Femur (tissue), 1 donor: ENCODE measurements at places on chromosomes 2 and 18.

- no peak for DNase-seq
Measured at GRCh38 chr2:67651565-67651964, 254.4 kb downstream of the ETAA1 start.

DNA sequence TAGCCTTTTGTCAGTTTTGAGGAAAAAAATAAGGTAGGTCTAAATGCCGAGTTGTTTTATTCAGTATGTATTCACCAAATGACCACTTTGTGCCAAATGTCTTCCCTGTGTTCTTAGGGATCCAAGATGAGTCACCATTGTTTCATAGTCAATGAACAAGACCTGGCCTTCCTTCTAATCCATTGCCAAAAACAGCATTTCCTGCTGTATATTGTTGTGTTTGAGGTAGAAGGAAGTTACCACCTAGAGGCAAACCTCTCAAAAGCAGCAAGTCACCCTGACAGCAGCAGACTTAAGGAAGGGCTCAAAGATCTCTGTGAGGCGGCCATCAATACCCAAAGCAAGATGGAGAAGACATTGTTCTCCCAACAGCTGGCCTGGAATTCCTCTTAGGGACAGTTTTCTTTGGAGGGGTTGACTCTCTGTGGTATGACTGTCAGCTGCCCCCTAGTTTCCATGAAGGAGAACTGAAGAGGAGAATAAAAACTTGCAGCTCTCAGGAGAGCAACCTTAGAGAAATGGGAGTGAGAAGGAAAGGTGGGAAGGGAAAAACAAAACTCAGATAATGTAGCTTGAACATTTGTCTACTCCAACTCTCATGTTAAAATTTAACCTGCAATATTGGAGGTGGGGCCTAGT is 328.3 kb downstream of the LRATD1 start:
- no peak for DNase-seq

GRCh38 chr2:170461889-170462288 is 253.2 kb upstream of the SP5 start:
- no peak for DNase-seq

DNA sequence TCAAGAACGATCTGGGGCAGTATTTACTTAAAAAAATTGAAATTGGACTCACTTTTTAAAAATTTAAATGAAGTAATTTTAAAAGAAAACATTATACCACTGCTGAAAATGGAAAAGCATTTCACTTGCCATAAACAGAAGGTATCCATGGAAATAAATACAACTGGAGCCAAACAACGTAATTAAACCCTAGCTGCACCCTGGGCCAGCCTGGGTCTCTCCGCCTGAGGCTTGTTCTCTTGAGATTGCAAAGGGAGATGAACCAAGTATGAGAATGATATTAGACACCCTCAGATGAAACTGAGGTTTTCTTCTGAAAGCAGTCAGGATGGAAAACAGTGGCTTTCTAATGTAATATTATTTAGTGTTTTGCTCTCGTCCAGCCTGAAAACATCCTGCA is 264.4 kb downstream of the KCNE4 start:
- no peak for DNase-seq

DNA sequence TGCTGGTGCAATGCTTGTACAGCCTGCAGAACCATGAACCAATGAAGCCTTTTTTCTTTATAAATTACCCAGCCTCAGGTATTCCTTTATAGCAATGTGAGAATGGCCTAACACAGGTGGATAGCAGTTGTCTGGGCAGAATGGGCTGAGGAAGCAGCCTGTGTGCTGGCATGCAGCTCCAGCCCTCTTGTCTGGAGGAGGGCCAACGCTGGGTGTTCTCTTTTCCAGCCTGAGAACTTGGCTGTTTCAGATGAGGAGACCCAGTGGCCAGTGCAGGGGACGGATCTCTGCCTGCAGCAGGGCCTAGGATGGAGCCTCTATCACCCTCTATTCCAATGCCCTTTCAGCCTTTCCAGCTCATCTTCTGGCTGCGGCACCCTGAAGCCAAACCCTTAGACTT is 58.8 kb downstream of the CTIF start:
- no peak for DNase-seq

- DNase-seq = peak; percentile 81
Measured at GRCh38 chr2:216013080-216013909, at the start of gene MREG. TSS of gene MREG (minus strand) at chr2:216013551. CDS start at chr2:216013327, 224 bp downstream.

DNA sequence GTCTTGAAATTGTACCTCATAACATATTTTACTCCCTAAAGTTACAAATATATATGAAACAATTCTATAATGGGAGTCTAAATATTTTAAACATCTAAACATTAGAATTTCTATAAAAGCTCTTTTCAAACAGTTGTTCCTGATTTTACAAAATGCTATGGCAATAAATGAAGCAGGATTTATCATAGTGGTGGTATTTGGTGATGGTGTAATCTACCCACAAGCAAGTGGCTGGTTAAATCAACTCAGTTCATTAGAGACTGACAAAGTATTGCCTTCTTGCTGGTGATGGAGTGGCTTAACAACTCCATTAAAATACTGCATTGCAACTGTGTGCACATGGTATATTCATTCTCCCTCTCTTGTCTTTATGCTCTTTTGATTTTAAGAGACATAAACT is 138.9 kb downstream of the PMAIP1 start:
- no peak for DNase-seq
